ENCODE measurements at places on chromosomes 12 and 14. TPM values are rescaled to one million over a fixed set of nuclear protein-coding genes. Genes with fewer than 3 reads are reported as not detected.

DNA sequence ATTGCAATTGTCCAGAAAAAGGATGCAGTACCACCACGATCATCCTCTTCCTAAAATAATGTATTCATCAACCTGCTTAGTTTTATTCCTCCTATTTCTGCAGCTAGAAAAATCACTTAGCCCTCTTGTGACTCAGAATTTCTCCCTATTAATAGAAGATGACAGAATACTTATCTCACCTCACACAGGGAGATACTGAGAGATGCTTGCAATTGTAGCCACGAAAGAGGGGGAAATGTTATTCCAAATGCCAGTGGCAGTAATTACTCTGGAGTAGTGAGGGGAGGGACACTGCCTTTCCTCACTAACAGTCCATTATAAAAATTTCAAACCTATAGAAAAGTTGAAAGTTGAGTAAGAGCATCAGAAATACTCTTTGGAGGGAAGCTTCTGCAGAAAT, 11.8 kb upstream of the DUSP6 start:
- DNase-seq = no peak

DNA sequence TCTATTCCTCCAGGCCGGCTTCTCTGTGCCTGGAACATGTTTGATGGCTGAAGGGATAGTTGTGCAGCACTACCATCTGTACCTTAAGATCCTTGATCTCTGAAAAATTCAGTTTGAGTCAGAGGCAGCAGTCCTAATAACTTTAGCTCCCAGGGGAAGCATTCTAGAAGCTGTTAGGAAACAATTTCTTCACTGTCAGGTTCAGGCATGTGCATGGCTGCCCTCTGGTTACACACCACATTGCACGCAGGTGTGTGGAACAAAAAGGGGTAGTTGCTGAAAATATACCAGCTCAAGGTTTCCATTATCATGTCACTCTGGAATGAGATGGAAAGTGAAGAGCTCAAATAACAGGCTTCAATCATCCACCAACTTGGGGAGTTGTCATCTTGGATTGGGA, 80.1 kb downstream of the CHST11 start:
- DNase-seq = no peak

Gene AQP2
- total RNA-seq = not detected

GRCh38 chr12:118763234-118763633, 218.1 kb upstream of the SRRM4 start:
- no peak for DNase-seq

DNA sequence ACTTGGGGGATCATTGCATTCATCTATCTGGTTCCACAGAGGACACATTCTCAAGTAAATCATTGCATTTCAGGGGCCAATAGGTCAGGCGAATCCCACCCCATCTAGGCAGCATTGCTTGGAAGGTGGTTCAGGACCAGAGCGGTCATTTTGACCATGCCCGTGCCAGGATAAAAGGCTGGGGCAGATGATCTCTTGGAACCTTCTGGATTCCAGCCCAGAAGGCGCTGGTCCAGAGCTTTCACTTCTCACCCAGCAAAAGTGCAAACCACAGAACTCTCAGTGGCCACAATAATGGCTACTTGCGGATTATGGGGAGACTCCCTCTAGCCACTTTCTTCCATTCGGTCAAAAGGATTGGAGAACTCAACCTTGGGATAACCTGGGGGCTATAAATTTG, 595 bp upstream of the KRT85 start:
- DNase-seq = no peak

DNA sequence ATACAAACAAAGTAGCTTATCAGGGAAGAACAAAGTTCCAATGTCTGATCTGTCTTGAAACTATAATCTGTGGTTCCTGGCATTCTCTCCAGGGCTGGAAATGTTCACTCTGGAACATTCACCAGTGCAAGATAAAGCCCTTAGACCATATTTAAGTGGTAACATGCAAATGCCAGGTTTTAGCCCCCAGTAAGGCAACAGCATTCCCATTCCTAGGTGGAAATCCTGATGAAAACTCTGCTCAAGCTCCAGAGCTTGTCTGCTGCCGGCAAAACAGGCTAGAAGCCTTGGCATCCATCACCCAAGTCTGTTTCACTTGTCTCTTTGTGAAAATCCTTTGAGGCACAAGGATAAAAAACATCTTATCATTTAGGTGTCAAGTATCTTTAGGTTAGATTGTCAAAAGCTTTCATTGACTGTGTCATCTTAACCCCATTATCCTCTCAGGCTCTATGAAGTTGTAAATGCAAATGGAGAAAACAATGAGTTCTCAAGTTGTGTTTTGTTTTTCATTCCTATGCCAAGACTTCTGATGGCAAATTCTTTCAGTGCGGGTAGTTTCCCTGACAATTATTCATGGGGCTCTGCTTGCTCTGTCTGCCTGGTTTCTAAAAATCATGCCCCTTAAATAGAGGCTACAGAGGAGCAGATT, 344.7 kb downstream of the NELL2 start:
- DNase-seq = no peak

- no peak for DNase-seq
These were observed 463.3 kb upstream of the FOXG1 start for GRCh38 chr14:28303248-28303647.

- peak; percentile 64 for DNase-seq
These were observed 32.4 kb downstream of the LTBP2 start for GRCh38 chr14:74579447-74580274.

Gene GLT1D1
- 0.07 TPM for total RNA-seq

DNA sequence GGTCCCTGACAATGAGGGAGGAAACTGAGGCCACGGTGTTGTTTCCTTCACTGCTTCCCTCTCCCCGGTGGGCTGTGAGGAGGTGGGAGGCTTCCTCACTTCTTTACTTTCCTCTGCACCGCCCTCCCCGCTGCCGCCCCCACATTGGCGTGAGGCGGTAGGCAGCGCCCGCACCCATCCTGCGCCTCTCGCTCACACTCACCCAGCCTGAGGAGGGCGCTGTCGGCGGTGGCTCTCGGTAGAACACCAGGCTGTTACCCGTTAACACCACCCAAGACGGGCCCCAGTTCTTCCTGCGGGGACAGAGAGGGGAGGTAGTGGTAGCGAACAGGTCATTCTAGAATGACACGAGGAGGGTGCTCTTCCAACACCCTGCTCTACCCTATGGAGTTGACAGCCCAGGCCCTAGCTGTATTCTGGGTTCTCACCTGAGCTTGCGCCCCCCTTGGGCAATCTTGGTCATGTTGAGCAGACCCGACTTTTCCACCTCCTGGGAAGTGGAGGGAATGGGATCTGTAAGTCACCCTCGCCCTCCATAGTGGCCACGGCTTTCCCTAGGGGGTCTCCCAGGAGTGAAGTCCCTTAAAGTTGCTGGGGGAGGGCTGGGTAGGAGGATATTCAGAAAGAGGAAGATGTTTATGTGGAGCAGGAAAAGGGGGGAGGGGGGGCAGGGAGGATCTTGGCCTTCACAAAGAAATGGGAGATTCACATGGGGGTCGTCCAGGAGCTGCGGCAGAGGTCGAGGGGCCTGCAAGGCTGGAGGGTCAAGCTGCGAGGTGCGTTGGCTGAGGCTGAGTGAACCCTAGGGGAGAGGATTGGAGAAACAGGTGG, 3.3 kb downstream of the ARHGAP9 start:
- DNase-seq = peak; percentile 88

Gene SERPINA4
- not detected for total RNA-seq

GRCh38 chr12:101839324-101840283, 8.8 kb upstream of the GNPTAB start:
- DNase-seq = no peak

DNA sequence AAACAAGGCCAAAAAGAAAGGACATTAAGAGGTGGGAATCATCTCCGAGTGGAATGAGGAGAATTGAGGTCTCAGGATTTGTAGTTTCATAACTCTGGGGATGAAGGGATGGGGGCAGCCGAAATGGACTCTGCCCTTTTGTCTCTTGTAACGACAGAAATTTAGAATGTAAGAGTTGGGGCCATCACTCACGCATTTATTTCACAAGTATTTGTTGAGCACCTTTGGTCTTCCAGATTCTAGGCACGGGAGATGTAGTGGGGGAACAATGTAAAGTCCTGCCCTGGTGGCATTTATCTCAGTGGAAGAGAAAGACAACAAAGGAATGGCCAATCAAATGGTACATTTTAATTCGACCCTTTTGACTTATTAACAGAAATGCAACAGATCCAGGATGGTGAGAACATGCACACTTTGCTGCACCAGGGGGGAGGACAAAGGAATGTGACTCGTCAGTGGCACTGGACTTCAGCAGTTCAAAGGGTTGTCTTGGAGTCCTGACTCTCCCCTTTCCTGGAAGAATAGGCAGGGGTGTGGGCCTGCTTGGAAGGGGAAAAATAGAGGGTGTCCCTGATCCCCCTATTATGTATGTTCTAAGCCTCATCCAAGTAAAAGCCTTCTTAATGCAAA, 102.0 kb downstream of the TMEM30B start:
- no peak for DNase-seq

- no peak for DNase-seq
These were observed 29.7 kb upstream of the SAV1 start for GRCh38 chr14:50697659-50698290.

- DNase-seq = peak; percentile 33
These were observed 863 bp downstream of the DENND5B start for GRCh38 chr12:31589904-31590641.

DNA sequence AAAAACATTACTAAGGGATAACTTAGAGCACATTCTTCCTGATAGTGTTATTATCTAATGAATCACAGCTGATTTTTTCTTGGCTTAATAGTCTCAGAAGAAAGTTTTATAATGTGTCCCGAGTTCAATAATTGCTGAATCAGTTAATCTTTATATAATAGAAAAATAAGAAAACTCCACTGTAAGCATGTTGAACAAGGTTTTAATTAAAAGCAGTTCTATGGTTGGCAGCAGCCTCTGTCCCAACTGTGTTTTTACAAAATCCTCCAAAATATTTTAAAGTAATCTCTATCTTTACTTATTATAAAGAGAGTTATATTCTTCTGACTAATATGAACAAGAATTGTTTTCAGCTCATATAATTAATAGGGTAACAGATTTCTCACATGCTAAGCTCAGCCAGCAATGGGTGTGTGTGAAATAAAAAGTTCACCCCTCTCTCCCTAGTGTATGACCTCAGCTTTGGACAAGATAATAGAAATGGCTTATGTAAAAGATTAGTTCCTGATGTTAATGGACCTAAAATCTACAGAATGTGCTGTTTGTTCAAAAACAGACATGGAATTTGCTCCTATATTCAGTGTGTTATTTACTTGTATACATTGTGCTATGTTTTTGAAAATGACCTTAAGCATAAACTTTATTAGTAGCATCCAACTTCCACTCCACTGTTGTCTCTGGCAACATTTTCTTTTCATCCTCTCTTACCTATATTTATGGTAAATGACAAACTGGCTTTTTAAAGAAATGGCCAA, 67.1 kb upstream of the DCN start:
- no peak for DNase-seq

DNA sequence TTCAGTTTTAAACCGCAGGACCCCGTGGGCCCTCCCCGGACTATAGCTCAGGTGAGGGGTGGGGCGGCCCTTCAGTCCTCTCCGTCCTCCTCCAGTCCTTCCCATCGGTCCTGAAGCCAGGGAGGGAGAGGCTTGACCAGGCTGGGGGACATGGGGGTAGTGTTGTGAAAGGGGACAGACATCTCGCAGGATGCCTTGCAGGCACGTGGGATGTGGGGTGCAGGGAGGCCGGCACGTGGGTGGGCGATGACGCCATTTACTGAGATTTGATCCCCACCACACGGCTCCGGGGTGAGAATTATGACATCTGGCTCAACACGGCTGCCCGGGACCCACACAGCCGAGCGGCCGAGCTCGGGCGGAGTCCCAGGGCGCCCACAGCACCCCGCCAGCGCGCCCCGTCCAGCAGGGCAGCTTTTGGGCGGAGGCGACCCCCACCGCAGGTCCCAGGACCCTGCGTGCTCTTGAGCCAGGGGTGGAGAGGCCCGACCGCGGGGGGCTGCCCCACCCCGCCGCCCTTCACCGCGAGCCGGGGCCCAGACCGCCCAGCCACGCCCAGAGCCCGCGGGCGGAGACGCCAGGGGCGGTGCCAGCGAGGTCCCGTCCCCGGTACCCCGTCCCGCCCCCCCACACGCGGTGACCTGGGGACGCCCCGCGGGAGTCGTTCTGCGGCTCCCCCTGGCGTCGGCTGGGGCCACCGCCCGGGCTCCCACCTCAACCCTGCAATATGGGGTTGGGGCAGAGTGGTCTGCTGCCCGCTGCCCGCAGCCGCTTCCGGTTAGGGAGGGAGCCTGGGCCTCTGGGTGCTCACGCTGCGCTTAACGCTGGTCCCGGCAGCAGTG, 3.3 kb upstream of the EXOC3L4 start:
- peak; percentile 76 for DNase-seq

- DNase-seq = no peak
These were observed at the start of gene SOAT2 for GRCh38 chr12:53102883-53103807. Gene SOAT2, plus strand, starts transcription at chr12:53103486. Its CDS starts 92 bp downstream, at chr12:53103578.

Gene LRP6
- 4.1 TPM for total RNA-seq

DNA sequence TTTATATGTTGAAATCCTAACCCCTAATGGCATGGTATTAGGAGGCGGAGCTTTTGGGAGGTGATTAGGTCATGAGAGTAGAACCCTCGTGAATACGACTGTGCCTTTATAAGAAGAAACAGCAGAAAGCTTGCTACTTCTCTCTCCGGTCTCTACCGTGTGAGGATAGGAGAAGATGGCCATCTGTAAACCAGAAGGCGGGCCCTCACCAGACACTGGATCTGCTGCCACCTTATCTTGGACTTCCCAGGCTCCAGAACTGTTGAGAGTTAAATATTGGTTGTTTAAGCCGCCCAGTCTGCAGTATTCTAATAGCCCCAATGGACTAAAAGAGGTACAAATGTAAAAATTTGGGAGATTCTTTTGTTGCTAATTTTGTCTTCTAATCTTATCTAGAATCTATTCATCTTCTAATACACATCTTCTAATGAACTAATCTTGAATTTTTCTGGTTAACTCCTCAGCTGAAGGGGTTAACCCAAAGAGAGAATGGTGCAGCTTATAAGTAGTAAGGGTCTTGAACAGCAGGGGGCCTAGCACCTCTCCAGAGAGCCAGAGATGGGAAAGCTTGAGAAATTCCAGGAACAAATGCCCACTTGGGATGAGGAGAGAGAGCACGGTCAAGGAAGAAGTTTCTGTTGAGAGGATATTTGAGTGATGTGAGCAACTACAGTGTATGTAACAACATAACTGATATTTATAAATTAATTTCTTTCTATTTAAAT, 264.0 kb upstream of the GRIP1 start:
- no peak for DNase-seq

Gene OR6C65
- not detected for total RNA-seq

- peak; percentile 67 for DNase-seq
These were observed at the start of gene CDH24 for GRCh38 chr14:23056956-23057756. Gene CDH24, minus strand, starts transcription at chr14:23057520. Its CDS starts 1,787 bp downstream, at chr14:23055733.

DNA sequence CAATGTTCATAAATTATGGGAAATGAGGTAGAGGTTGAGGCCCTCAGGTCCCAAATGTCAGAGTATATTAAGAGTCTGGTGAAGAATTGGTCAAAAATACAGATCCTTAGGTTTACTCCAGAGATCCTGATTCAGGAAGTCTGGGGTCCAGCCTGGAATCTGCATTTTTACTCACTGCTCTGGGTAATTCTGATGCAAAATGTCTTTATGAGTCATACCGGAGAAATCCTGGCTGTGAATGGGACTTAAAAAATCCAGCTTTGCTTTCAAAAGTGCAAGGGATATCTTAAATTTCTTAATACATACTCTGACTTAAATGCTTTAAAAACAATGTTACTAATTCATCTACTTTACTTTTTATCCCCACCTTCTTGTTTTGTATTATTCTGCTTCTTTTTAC, 74.5 kb downstream of the FERMT2 start:
- no peak for DNase-seq

- DNase-seq = no peak
These were observed 88.4 kb downstream of the BBS10 start for GRCh38 chr12:76259660-76260389.

GRCh38 chr14:53807542-53807941, 149.1 kb downstream of the BMP4 start:
- DNase-seq = no peak

Gene DLST
- total RNA-seq = 125 TPM

- no peak for DNase-seq
These were observed 97.1 kb downstream of the DAD1 start for GRCh38 chr14:22491683-22492621.

Gene LIN52
- 29.7 TPM for total RNA-seq

All from activated naive CD4-positive, alpha-beta T cell treated with anti-CD3 and anti-CD28 coated beads, Interleukin-2, amount 50 U/mL, for 72 hours (primary cell).